ENCODE measurements at places on chromosomes 11 and 22.

- no peak for DNase-seq
Observed at GRCh38 chr22:20572132-20572802, 64.9 kb downstream of the MED15 start.

DNA sequence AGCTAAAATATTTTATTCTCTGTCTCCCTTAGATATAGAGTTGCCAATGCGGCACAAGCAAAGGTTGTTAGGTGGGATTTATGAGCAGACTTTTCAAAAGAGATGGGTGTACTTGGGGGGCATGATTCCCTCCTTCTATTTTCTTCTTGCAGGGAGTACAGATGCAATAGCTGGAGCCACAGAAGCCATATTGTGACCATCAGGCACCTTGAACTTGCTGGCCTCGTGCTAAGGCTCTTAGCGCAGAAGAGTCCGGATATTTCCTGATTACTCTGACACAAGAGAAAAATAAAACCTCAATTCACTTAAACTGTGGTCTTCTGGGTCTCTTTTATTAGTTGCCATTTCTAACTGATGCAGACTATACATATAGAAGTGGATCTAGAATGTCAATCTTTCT lies 547.4 kb downstream of the MIAT start:
- DNase-seq = no peak

- DNase-seq = no peak
Observed at GRCh38 chr22:28051787-28052356, 132.8 kb upstream of the PITPNB start.

DNA sequence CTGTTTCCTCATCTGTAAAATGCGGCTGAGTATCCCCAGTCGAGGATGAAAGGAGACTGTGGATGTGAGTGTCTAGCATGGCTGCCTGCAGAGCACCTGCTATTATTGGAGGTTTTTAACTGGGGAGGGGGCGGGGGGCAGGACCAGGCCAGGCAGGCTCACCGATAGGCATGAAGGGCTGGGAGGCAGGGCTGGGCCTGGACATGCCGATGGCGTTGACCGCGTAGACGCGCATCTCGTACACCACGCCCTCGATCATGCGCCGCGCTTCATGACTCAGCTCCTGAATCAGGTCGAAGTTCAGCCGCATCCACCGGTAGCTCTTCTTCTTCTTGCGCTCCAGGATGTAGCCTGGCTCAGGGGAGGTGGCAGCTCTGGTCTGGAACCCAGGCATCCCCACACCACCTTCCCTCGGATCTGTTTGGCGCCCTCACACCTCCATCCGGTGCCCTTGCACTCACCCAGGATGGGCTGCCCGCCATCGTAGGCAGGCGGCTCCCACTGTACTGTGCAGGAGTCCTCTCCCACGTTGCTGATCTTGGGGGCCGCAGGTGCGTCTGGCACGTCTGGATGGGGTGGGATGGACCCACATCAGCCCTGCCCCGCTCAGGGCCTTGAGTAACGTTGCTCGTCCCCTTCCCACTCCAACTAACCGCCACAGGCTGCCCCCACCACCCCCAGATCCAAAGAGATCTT lies 15.1 kb downstream of the MYBPC3 start:
- DNase-seq = no peak

- DNase-seq = no peak
Observed at GRCh38 chr11:109236188-109236587, 185.8 kb upstream of the C11orf87 start.

- DNase-seq = no peak
Observed at GRCh38 chr11:65719871-65720210, 757 bp downstream of the RNASEH2C start.

GRCh38 chr11:16097543-16097942 lies 258.8 kb downstream of the SOX6 start:
- peak; percentile 84 for DNase-seq

- no peak for DNase-seq
Observed at GRCh38 chr11:85742873-85743275, 56.9 kb upstream of the CCDC89 start.

- DNase-seq = no peak
Observed at GRCh38 chr11:35953081-35953760, 9.4 kb downstream of the LDLRAD3 start.

- DNase-seq = no peak
Observed at GRCh38 chr11:46857666-46858065, 11.6 kb upstream of the CKAP5 start.

DNA sequence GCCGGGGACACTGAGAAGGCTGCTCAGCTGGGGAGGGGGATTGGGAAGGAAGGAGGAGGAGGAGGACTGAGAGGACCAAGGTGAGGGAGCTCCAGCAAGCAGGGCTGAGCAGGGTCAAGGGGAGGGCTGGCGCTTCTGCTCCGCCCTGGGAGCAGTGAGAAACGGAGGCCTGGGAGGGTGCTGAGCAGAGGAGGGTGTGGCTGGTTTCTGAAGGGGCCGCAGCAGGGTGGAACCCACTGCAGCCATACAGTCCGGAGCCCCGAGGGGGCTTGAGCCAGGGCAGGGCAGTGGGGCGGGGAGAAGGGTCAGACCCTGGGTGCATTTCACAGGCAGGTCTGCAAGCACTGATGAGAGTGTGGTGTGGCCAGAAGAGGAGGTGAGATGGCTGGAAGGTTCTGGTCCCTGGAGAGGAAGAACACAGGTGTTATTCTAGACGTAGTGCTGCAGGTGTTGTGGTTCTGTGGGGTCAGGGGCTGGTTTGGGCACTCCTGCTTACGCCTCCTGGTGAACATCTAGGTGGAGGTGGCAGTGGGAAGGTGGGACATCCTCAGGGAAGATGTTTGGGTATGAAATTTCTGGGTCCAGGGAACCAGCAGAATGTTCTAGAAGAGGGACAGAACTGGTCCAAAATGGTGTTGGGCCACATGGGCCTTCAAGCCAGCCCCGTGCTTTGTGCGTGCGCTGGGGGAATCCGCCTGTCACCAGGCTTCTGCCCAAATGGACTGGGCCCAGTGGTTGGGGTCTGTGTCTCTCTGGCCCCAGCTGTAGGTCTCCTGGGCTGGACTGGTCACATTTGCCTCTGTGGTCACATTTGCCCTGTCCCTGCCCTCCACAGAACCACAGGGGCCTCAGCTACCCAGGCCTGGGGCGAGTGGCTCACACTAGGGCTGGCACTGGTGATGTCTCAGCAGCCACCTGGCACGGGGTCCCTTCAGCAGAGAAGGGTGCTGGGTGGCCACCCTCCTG lies 714.7 kb downstream of the BRD1 start:
- no peak for DNase-seq
